ENCODE measurements at places on chromosomes 12 and 14.
A peak's percentile ranks its signal among the peaks of the same experiment; 100 is the strongest.

DNA sequence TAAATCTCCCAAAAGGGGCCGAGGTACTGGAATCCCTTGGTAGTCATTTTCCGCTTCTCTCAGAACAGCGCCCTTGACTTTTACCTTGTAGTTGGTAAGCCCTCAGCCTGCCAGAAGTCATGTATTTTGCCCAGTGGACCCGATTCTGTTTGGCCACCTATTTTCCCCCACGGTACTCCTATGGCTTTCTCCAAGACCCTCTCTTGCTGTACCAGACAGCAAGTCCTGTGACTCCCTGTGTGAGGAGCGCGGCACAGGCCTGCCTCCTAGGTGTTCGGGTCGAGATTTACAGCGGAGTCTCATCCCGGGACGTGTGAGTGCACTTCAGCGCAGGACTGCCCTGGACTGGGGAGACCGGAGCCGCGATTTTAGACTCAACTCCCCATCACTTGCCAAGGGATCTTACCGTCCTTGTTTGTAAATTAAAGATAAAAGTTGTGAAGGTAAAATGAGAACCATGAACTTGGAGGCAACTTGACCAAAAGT, 1.1 kb upstream of the MBD6 start:
- DNase-seq, result no peak

DNA sequence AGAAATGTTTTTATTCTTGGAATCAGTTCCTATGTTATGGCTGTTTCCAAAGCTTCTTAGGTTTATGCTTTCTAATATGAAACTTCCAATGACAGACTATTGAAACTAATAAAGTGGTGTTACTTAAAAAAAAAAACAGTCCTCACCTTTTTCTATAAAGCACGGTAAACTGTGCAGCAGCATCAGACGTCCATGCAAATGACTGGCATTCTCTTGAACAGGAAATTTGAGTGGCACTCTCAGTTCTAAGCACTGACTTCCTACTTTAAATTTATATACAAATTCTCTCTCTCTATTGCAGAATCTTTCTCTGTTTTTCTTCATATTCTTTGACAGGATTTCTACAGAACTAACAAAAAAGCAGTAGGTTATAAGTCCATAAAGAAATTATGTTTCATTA, 2.8 kb upstream of the RAD51AP1 start:
- no peak for DNase-seq

GRCh38 chr14:100828031-100828769, 2.3 kb downstream of the MEG3 start:
- no peak for DNase-seq

GRCh38 chr14:63200767-63201166, 3.5 kb upstream of the RHOJ start:
- DNase-seq, result no peak

DNA sequence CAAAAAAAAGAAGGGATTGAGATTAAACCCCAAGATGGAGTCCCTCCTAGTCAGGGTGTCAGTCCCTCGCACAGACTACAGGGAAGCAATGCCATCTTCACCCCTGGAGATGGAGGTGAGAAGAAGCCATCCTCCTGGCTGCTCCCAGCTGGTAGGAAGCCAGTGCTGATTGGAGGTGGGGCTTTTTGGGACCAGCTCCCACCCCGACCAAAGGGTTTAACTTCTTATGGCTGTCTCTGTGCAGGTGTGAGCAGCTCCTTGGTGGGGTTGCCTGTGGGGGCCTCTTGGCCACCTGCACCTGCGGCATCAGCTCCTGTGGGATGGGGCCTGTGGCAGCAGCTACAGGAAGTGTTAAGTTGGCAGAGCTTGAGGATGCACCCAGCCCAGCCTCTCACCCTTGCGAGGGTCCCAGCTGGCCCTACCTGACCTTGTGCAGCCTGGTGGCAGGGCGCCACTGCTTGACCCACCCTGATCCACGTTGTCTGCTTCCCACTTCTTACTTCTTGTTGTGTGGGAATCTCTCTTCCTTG, 3.8 kb upstream of the KRT86 start:
- no peak for DNase-seq

DNA sequence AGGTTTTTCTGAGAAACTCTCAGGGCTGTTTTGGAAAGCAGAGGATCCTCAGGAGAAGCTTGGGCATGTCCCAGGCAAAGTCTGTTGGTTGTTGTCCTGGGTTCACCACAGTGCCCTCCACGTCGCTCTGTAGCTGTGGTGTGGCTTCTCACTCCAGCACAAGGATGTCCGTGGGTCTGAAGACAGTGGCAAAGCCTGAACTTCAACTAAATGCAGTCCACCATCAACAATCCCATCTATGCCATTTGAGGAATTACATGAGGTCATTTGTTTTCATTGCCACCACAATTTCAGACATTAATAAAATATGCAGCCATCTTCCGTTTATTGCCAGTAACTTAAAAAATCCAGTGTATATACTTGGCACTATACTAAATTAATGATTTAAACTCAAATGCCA, 272.1 kb downstream of the LRIG3 start:
- no peak for DNase-seq

- no peak for DNase-seq
Measured at GRCh38 chr14:24700511-24700910, 66.5 kb upstream of the GZMB start.

DNA sequence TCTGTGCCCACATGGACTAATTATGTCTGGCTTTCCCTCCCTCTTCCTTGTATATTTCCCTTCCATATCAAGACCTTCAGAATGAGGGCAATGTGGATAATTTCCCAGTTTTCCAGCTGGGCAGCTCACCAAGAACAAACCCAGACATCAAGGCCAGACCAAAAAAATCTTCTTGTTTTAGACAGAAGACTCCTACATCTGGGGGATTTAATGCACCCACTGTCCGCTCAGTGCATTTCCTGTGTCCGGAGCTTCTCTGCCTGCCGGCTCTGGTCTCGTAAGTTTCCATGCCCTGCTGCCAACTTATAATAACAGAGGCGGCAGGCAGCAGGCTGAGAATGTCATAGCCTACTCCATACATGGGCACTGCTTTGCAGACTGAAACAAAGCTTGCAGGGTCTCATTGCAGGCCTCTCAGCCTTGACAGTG, 207.2 kb upstream of the BCL2L14 start:
- DNase-seq, result no peak

DNA sequence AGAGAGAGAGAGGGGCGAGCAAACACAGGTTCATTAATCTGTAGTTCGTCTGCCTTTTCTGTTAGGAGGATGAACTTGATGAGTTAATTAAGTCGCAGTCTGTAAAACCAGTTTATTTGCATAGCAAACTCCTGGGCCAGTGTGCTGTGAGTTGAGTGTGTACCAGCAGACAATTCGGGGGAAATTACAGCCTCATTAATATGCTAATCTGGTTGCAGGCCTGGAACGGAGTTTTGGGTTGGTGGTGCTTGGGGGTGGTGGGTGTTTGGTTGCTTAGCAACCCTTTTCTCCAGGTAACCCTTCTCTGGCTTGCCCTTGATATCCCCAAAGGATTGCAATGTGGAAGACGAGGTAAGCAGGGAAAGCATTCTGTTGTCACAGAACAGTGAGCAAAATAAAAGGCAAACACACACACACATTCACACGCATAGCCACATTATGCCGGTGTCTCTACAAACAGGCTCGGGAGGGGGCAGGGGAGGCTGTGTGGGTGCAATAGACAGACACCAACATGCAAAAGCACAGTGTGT, 29.2 kb upstream of the LHX5 start:
- DNase-seq, result no peak

GRCh38 chr12:92419201-92419600, 273.6 kb upstream of the BTG1 start:
- DNase-seq, result no peak

- DNase-seq, result peak; percentile 68
Measured at GRCh38 chr12:57454566-57455373, at the start of gene INHBE. Gene INHBE (plus strand): TSS chr12:57455307. CDS start chr12:57455537, 230 bp downstream.

- no peak for DNase-seq
Measured at GRCh38 chr14:74142523-74142922, 57.8 kb downstream of the LIN52 start.

DNA sequence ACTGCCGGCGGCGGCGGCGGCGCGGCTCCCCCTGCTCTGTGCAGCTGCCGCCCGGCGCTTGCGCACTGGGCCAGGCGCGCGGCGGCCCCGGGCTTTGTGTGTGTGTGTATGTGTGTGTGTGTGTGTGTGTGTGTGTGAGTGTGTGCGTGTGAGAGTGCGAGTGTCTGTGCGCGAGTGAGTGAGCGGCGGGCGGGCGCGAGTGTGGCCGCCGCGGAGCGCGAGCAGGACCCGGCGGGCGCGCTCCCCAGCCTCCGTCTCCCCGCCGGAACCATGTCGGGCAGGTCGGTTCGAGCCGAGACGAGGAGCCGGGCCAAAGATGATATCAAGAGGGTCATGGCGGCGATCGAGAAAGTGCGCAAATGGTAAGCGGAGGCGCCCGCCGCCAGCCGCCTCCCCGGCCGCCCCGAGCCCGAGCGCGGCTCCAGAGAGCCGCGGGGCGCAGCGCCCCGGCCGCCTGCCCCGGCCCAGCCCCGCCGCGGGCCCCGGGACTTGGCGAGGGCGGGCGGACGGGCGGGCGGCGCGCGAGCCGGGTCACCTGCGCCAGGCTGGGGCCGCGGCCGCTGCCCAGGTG, at the start of gene BCL7A:
Gene BCL7A, plus strand, starts transcription at position 63 of the 571 bp plus-strand sequence. Its CDS starts 208 bp downstream, at position 271.
- DNase-seq, result peak; percentile 67

DNA sequence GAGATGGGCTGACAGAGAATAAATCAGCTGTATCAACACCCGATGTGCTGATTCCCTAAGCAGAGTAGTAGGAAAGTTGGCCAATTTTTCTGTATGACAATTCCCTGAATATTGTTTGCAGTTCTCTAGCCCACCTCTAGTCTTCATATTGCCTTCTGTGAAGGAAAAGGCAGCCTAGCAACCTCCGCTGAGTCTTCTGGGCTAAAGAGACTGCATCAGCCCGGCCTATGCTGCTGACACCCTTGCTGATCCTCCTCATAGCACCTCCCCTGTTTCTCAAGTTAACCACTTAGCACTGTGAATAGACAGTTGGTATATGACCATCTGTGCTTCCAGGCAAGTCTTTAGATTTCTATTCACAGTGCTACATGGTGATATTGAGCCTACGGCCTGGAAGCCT, 161.1 kb upstream of the EGLN3 start:
- no peak for DNase-seq
